ENCODE measurements at places on chromosomes 2 and 18.

DNA sequence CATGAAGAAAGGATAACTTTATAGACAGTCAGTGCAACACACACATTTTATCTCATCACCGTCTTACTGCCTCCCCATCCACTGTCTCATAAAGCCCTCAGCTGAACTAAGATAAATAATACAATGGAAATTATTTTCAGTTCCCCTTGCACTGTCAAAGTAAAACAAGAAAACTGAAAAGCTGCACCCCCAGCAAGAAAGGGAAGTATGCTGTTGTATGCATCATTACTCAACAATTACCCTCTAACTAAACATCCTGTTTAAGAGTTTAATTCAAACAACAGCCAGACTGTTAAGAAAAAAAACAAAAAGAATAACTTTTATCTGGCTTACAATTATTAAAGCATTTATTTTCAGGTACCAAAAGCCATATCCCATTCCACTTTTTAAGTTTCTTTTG is 25.0 kb downstream of the MPPE1 start:
- DNase-seq = no peak

- no peak for DNase-seq
Observed at GRCh38 chr2:12202313-12203075, 456.1 kb downstream of the LPIN1 start.

- DNase-seq = peak; percentile 27
Observed at GRCh38 chr2:179020156-179020750, 29.7 kb downstream of the CCDC141 start.

DNA sequence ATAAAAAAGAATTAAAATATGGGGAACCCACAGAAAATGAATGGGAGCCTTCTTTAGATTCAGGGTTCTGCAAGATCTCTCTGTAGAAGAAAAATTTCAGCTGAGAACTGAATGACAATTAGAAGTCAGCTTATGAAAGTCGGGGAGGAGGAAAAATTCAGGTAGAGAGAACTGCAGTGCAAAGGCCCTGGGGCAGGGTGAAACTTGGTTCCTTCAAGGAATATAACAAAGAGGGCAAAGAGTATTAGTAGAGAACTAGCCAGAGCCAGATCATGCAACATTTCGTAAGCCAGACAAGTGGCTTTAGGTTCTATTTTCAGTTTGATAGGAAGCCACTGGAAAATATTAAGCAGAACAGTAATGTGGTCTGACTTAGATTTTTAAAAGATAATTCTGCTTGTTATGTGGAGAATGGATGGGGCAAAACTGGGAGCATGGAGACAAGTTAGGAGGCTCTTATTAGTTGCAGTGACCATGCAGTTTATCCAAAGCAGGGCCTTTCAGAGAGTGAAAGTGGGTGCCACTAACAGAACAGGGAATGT is 27.9 kb downstream of the RAB27B start:
- no peak for DNase-seq

DNA sequence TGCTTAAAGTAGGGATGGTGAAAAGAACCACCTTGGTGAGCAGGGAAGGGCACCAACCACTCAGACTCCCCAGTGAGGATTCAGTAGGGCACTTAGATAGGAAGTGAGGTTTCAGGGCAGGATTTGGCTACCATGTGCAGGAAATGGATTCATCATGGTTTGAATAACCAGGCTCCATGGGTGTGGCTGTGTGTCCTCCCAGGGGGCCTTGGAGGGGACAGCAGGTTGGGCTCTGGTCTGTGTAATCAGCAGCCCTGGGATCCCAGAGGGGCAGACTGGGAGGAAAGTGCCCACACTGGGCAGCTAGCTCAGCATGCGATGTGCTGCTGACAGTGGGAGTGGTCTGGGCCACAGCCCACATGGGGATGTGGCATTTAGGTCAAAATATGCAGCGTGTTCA is 224.6 kb downstream of the CELF4 start:
- DNase-seq = no peak

GRCh38 chr2:230661072-230661957 is 51.3 kb upstream of the CAB39 start:
- DNase-seq = no peak

DNA sequence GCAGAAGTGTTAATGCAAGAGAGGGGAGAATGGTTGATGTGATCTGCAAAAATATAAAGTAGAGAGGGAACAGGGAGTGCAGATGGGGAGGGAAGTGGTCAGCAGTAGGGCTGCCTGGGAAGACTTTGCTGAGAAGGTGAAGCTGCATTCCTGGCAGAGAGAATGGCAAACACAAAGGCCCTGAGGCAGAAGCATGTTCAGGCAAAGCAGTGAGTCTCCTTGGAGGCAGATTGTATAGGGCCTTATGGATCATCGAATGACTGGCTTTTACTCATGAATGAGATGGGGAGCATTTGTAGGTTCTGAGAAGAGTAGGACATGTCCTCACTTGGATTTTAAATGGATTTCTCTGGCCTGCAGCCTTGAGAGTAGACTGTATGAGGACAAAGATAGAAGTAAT is 9.5 kb downstream of the ITGA6 start:
- no peak for DNase-seq

GRCh38 chr2:20410556-20411277 is 36.2 kb upstream of the RHOB start:
- DNase-seq = no peak

DNA sequence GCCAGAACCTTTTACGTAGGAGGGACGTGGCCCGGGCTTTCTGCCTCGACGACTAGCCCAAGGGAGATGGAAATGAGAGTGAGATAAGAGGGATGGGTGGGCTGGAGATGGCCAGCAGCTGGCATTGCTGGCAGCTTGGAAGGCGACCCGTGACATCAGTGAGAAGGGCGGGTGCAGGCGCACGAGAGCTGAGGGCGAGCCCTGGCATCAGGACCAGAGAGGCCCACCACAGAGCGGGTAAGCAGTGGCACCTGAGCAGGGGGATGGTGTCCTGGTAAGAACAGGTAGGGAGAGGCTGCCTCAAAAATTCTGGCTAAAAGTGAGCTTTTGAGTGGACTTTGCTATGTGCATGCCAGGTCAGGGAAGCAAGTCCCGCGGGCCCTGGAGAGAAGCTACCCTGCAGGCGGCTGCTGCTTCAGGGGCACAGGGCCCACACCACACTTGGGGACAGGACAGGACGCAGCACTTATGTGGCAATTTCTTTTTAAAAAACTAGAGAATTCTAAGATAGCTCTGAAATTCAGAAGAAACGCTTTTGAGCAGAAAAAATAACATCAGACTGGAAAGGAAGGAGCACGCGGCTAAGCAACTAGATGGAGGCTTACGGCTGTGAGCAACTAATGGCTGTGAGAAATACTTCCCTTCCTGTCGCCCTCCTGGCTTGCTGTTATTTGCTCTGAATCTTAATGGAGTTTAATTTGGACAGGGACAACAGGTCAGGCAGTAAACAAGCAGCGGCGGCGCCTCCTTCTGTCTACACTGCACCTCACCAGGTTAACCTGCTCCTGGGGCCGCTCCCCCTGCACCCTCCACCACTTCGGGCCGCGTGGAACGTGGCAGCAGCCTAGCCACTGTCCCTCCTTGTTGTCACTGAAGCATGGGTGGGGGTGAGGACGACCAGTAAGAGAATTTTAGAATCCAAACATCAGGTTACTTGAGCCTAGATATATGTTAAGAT is 20.5 kb downstream of the THAP4 start:
- no peak for DNase-seq

GRCh38 chr2:240917684-240918257 is 11.6 kb downstream of the CROCC2 start:
- DNase-seq = no peak

DNA sequence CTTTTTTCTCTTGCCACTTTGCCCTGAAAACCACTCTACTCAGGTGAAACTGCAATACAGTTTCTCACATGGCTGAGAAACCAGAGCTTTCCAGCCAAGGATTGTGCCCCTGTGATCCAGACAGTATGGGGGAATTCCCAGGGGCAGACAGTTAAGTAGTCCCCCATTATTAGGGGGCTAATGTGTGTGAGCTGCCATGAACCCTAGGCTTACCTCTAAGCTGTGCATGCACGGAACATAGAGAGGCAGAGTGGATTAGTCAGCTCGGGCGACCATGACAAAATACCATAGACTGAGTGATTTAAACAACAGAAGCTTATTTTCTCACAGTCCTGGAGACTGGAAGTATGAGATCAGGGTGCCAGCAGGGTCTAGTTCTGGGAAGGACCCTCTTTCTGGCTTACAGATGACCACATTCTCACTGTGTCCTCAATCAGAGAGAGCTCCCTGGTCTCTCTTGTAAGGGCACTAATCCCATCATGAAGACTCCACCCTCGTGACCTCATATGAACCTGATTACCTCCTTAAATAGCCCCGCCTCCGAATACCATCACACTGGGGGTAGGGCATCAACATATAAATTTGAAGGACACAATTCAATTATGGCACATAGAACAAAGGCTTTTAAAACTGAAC is 215.1 kb downstream of the EIPR1 start:
- DNase-seq = no peak

DNA sequence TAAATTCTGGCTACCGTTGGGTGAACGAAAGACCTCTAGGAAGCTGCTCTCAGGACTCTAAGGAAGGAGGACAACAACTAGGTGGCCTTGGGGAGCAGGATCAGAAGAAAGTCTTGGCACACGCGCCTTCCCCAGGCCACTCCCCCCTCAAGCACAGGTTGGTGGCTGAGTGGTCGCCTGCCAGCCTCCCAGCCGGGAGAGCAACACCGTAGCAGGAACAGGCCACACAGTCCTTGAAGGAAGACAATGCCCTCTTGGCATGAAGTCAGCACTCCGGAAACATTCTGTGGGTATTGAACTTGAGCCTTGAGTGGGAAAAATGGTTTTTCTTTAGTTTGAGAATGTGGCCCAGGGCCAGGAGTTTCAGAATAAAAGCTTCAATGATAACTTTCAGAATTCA is 87.4 kb upstream of the AGAP1 start:
- DNase-seq = no peak

DNA sequence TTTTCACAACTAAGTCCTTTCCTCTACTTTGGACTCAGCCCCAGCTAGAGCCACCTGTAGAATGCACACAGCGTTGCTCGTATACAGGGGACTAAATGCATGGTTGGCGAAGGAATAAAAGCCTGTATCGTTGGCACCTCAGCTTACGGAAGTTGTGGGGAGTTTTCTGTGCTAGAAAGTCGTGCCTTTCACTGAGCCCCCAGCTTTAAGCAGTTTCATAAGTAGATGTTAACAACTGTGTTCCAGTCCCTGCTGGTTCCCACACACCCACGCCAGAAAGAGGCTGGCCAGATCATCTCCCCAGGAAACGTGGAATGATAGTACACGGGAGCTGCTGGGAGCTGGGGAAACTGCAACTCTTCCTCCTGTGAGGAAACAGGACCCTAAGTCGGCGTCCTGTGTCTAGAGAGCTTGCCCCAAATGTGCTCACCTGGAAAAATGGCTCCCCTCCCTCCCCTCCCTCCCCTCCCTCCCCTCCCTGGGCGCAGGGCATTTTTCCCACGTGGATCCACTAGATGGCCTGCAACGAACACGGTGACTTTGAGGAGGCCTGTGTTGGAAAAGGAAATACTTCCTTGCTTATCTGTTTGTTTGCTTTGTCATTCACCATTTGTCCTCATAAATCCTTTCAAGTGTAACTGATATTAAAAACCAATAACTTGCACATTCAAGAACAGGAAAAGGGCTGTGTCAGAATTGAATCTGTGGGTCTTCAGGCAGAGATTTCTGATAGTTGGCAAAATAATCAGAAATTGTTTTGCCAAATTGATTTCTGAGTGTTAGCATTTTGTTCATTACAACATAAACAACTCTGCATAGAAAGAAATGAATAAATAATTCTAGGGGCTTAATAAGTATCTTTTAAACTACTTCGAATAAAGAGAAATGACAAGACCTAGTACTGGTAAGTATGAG is 43.9 kb upstream of the RFX8 start:
- DNase-seq = no peak

DNA sequence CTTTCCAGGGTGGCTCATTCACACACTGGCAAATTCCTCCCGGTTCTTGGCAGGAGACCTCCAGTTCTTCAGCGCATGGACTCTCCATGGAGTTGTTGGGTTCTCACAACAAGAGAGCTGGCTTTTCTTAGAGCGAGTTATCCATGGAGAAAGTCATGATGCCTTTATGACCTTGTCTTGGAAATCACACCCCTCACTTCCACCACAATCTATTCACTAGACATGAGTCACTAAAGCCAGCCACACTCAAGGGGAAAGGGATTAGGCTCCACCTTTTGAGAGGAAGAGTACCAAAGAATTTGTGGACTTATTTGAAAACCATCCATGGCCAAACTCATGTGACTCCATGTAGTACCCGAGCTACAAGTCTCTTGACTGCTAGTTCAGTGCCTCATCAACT is 160.5 kb downstream of the SETBP1 start:
- no peak for DNase-seq

- no peak for DNase-seq
Observed at GRCh38 chr2:40032650-40033319, 253.7 kb upstream of the THUMPD2 start.

DNA sequence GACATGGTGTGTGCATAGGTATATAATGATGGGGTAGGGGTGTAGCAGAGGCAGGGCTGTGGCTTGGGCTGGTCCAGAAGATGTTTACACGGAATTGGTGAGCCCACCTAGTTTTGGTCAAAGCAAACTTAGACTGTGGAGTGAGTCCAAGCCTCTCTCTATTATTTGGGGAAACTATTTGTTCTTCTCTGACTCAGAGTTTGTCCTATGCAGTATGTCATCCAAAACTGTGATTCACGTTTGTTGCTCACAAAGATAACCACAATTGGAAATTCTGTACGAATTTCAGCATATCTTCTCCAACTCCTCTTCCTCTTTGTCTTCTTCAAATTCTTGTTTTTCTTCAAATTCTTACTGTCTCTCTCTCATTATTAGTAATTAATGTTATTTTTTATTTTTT is 292.9 kb downstream of the XIRP2 start:
- no peak for DNase-seq

- DNase-seq = no peak
Observed at GRCh38 chr2:135163306-135163705, 111.2 kb downstream of the RAB3GAP1 start.

DNA sequence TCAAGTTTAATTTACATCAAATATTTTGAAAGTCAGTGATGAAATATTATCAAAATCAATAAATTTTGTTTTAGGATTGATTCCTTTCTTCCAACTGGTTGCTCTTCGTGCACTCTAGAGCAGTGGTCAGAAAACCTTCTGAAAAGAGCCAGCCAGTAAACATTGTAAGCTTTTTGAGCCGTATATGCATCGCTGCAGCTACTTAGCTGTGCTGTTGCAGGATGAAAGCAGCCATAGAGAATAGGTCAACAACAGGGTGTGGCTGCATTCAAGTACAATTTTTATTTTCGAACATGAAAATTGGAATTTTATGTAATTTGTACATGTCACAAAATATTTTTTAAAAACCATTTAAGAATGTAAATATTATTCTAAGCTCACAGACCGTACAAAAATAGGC is 94.9 kb downstream of the MGAT5 start:
- DNase-seq = no peak

DNA sequence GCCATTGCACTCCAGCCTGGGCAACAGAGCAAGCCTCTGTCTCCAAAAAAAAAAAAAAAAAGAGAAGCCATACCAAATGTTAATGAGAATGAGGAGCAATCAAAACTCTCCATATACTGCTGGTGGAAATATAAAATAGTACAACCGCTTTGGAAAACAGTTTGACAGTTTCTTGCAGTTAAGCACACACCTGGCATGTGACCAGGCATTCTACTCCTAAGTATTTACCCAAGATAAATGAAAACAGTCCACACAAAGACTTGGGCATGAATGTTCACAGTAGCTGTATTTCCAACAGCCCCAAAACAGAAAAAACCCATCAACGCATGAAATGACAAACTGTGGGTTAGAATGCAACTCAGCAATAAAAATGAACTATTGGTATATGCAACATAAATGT is 76.0 kb upstream of the ST8SIA5 start:
- no peak for DNase-seq

All from stimulated activated CD4-positive, alpha-beta T cell treated with anti-CD3 and anti-CD28 coated beads, Interleukin-1b, Interleukin-23, amount 100 ng/mL, for 24 hours (primary cell).